ENCODE measurements at places on chromosomes 13 and 19. TPM values are rescaled to one million over a fixed set of nuclear protein-coding genes. Genes with fewer than 3 reads are reported as not detected.

Gene ZNF681
- 2.2 TPM for polyA plus RNA-seq

DNA sequence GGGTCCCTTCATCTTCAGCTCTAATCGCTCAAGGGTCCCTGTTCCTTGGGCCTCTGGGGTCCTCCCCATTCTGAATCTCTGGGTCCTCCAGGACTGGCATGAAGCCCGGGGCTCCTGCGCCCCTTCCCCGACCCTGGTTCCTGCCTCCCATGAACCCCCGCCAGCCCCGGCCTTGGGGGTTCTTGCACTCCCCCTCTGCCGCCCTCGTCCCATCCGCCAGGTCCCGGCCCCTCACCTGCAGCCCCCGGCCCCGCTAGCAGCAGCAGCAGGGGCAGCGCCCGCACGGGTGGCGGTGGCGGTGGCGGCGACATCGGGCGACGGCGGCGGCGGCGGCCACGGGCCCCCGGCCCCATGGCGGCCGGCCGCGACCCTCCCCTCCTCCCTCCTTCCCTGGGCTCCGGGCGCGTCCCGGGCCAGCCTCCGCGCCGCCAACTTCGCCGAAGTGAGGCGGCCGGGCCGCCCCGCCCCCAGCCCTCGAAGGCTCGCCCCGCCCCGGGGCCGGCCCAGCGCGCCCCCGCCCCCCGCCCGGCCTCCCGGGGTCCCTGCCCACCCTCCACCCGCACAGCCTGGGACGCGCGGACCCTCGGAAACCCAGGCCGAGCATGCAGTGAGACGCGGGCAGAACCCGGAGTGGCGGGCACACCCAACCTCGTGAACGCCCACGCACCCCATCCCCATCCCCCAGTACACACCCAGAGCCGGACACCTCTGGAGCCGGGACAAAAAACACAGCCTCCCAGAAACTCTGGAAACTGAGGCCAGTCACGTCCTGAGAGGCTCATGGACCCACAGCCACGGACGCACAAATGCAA lies at the start of gene NOTCH3:
Gene NOTCH3 (minus strand): TSS at position 443 of the 812 bp plus-strand sequence. CDS start 90 bp downstream, at position 353.
- no peak for DNase-seq
- H3K4me1 ChIP-seq, result no peaks in the 10 kb centered on the region
- H3K36me3 ChIP-seq, result no peaks in the 10 kb centered on the region
- H3K27ac ChIP-seq, result no peak within 1 kb of the TSS

DNA sequence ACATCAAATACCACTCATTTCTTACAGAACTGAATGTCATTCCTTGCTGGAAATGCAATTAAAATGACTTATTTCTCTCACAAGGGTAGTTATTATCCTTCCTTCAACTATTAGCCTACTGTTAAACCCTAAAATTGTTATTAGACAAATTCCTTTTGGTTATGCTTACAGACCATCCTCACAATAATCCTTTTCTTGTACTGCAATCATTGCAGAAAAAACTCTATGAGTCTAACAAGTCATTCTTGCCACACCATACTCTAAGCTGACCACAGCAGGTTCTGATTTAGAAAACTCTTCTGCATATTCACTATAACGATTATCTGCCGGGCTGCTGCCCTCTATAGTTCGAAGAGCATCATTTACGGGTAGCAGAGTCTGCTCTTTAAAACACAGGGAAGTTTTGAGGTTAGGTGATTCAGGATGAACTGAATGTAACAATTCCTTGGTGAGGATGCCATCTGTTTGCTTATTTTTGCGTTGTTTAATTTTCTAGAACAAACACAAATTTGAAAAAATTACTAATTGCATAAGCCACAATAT lies 38.2 kb downstream of the MTMR6 start:
- H3K27ac ChIP-seq, result no peak overlapping the region
- H3K36me3 ChIP-seq, result peaks cover 37% of the 10 kb centered on the region
- no peaks in the 10 kb centered on the region for H3K27me3 ChIP-seq
- H3K4me1 ChIP-seq, result no peaks in the 10 kb centered on the region

DNA sequence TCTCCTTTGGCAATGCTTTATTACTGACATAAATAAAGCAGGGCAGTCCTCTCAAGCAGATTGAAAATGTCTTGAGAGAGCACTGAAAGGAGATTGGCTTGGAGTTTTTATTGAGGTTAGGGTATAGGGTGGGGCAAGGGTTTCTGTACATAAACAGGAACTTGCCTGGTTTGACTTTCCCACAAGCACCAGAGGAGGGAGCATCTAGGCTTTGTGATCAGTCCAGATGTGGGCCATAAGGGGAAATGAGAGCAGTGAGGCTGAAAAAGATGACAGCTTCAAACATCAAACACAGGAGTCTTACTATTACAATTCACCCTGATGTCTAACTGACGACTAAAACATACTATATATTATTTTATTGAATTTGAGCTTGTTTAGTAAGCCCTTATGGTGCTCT lies 260.9 kb downstream of the MTUS2 start:
- H3K36me3 ChIP-seq, result no peaks in the 10 kb centered on the region
- DNase-seq, result peak; percentile 75
- H3K4me3 ChIP-seq, result no peak overlapping the region
- H3K27me3 ChIP-seq, result no peaks in the 10 kb centered on the region

Gene ICAM5
- not detected for polyA plus RNA-seq

GRCh38 chr19:41619018-41619556 lies 7.8 kb downstream of the CEACAM4 start:
- H3K36me3 ChIP-seq, result no peaks in the 10 kb centered on the region
- no peaks in the 10 kb centered on the region for H3K27me3 ChIP-seq
- no peak overlapping the region for H3K27ac ChIP-seq
- no peaks in the 10 kb centered on the region for H3K4me1 ChIP-seq
- DNase-seq, result no peak
- no peak overlapping the region for H3K4me3 ChIP-seq

DNA sequence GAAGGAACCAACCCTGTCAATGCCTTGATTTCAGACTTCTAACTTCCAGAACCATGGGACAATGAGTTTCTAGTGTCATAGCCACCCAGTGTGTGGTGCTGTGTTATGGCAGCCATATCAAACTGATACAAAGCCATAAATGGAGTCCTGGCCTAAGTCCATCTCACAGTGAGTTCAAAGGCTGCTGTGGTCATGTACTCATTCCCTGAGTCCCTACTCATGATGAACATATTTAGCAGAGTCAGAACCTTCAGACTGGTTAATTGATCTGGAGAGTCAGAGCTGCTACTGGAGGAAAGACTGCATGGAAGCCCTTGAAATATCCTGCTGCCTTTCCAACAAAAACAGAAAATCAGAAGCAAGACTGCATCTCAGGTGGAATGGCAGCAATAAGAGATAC lies 39.2 kb upstream of the CSNK1A1L start:
- no peaks in the 10 kb centered on the region for H3K36me3 ChIP-seq
- no peak for DNase-seq
- H3K27ac ChIP-seq, result no peak overlapping the region
- no peaks in the 10 kb centered on the region for H3K27me3 ChIP-seq

Gene RAD23A
- 105 TPM for polyA plus RNA-seq

DNA sequence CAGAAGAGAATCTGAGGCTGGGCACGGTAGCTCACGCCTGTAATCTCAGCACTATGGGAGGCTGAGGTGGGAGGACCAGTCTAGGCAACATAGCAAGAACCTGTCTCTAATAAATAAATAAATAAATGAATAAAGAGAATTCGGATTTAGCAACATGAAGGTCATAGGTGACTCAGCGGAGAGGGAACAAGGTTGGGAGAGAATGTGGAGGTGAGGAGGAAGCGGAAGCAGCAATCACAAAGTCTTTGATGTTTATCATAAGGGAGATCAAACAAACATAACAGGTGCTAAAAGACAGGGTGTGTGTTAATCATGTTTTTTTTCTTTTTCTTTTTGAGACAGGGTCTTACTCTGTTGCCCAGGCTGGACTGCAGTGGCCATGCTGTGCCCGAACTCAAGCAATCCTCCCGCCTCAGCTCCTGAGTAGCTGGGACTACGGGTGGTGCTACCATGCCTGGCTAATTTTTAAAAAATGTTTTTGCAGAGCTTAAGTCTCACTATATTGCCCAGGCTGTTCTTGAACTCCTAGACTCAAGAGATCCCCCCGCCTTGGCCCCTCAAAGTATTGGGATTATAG lies 16.3 kb downstream of the PBX4 start:
- peaks cover 89% of the 10 kb centered on the region for H3K4me1 ChIP-seq
- H3K4me3 ChIP-seq, result no peak overlapping the region
- no peaks in the 10 kb centered on the region for H3K36me3 ChIP-seq
- no peaks in the 10 kb centered on the region for H3K27me3 ChIP-seq
